GM23338 (cell line): ENCODE measurements at places on chromosomes 11 and 22. TPM values are rescaled to one million over a fixed set of nuclear protein-coding genes. Genes with fewer than 3 reads are reported as not detected.

The PARVB gene
- polyA plus RNA-seq = 4.0 and 4.3 TPM in 2 replicates

The DDTL gene
- 3.3 and 3.7 TPM in 2 replicates for polyA plus RNA-seq

The TMEM151A gene
- 1.0 and 1.2 TPM in 2 replicates for polyA plus RNA-seq

The NKAPD1 gene
- 36.3 and 40.6 TPM in 2 replicates for polyA plus RNA-seq

The SYNGR1 gene
- polyA plus RNA-seq = 37.0 and 37.7 TPM in 2 replicates

The KCNK7 gene
- 0.24 and 0.60 TPM in 2 replicates for polyA plus RNA-seq

The GUCY1A2 gene
- 0.17 and 0.36 TPM in 2 replicates for polyA plus RNA-seq

The PRR5L gene
- polyA plus RNA-seq = 3.1 and 4.5 TPM in 2 replicates

The FGF19 gene
- 21.7 and 22.3 TPM in 2 replicates for polyA plus RNA-seq

The OR51B5 gene
- not detected in 2 replicates for polyA plus RNA-seq

The CABP4 gene
- polyA plus RNA-seq = not detected in 2 replicates

The MS4A3 gene
- polyA plus RNA-seq = not detected in 2 replicates

The USH1C gene
- 1.8 and 2.7 TPM in 2 replicates for polyA plus RNA-seq

The RASD2 gene
- 1.2 and 1.5 TPM in 2 replicates for polyA plus RNA-seq

The OR8G1 gene
- polyA plus RNA-seq = not detected in 2 replicates

The GLYATL2 gene
- polyA plus RNA-seq = 0.57 and 0.76 TPM in 2 replicates
